ENCODE measurements at places on chromosomes 5 and 9.

GRCh38 chr9:94771096-94771495 is 44.6 kb downstream of the AOPEP start:
- no peak for DNase-seq

GRCh38 chr5:53890490-53890889 is 330.1 kb downstream of the NDUFS4 start:
- DNase-seq, result no peak

DNA sequence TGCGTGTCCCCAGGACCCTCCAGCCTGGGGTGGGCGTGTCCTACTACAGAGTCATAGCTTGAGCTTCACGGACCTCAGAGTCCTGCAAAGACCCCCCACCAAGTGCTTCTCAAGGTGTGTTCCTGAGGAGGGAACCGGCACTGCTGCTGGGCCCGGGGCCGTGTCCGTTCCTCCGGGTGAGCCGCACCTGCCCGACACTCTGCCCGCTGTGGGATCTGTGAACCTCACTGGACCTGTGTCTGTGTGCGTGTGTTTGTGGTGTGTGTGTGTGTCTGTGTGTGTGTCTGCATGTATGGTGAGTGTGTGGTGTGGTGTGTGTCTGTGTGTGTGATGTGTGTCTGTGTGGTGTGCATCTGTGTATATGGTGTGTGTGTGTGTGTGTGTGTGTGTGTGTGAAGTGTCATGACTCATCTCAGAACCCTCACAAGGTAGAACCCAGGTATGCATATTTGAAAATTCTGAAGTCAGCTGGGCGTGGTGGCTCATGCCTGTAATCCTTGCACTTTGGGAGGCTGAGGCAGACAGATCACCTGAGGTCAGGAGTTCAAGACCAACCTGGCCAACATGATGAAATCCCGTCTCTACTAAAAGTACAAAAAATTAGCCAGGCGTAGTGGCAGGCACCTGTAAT is 40.9 kb upstream of the RXRA start:
- DNase-seq, result no peak

DNA sequence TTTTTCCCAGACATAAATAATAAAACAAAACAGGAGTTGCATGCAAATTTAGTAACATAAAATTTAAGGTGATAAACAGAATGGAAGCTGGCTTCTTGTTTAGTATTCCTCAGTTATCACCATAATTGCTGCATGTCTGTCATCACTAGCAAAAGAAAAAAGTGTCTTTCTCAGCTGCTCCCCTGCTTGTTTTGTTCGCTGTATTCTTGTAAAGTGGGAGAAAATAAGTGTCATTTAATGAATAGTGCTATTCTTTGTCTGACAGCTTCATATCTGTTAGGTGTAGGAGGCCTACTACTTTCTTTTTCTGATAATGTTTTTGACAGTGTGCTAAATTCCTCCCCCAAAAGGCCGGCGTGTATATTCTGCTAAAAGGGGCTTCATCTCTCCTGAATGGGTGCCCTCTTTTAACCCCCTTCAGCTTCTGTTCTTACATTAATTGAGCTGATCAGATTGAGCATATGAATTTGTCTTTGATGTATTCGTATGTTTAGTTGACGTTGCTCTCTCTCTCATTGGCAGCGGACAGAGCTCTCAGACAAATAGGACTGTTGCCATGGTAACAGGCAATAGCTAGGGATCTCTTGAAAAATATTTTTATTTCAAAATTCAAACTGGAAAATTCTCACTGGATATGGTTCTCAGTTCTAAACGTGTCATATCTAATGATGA is 303.8 kb downstream of the KIAA0825 start:
- DNase-seq, result no peak

GRCh38 chr5:118894709-118895108 is 93.6 kb downstream of the DTWD2 start:
- DNase-seq, result no peak

DNA sequence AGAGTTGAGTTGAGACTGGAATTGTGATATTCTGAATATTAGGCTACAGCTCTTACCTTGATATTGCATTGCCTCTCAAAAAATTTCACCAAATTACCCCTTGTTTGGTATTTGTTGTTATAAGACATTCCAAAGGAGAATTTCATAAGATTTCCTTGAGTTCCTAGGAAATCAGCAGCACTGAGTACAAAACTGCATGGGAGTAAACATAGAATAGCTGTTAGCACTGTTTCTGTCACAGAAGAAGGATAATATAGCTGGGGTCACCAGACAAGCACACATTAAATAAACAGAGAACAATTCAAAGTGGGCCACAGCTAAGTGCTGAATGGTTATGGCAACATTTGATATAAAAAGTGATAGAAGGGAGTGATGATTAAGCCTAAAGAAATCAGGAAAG is 724.3 kb downstream of the PRELID2 start:
- no peak for DNase-seq

DNA sequence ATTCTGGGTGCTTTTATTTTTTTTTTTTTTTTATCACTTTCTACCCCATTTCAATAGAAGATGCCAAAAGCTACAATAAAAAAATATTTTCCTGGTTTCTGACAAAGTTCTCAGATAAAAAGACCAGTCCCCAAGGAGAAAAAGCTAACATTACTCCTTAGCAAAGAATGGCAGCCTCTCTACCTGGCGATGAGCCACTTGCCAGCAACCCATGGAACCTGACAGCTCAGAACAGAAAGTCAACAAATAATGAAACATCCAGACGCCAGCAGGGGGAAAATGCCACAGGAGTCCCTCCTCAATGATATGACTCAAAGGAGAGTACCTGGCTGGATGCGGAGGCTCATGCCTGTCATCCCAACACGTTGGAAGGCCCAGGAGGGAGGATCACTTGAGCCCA is 123.2 kb downstream of the MYO10 start:
- DNase-seq, result no peak

GRCh38 chr5:107997338-107997980 is 326.7 kb upstream of the EFNA5 start:
- DNase-seq, result no peak

DNA sequence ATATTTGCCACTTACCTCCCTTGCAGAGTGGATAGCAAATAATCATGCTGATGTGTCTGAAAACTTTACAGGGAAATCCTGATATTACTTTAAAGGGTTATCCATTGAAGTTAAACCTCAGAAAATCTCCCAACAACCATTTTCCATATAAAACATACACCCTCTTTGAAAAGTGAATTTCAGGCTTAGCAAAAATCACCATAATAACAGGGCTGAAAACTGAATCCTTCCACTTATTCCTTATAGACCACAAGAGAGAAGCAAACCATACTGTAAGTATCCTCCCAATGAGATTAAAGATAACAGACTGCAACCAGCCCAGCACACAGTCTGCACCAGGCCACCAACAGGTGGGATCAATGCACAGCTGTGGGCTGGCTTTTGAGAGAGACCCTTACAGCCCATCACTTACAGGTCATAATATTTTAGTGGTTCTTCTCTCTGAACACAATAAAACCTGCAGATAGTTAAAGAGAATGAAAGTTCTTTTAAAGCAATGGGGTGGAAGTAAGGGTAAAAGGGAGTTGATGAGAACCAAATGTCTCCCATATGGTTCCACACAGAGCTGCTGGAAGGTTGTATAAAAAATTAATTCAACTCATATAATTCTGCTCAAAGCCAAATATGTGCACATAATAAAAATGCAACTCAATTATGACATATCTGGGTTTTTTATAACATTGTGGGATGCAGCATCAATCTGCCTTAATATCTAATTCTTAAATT is 376.2 kb upstream of the GRAMD2B start:
- no peak for DNase-seq

DNA sequence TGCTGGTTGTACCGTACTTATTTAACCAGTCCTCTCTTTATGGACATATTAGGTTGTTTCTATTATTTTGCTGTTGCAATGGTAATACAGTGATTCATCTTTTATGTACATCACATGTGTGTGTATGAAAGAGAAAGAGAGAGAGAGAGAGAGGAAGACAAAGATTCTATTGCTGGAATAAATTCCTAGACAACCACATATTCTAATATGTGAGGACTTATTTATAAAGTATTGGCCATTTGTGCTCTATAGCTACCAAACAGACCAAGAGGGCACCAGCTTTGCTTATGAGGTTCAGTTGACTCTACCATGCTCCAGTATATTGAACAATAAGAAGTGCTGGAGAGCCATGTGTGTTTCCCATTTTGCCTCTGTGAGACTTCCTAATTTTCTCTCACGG is 513.5 kb downstream of the DMAC1 start:
- DNase-seq, result no peak

- no peak for DNase-seq
These were observed 45.9 kb downstream of the RGS3 start for GRCh38 chr9:113509463-113509862.

GRCh38 chr9:27482709-27483108 is 41.4 kb upstream of the IFNK start:
- no peak for DNase-seq

GRCh38 chr9:84851935-84852585 is 182.5 kb downstream of the NTRK2 start:
- DNase-seq, result no peak

DNA sequence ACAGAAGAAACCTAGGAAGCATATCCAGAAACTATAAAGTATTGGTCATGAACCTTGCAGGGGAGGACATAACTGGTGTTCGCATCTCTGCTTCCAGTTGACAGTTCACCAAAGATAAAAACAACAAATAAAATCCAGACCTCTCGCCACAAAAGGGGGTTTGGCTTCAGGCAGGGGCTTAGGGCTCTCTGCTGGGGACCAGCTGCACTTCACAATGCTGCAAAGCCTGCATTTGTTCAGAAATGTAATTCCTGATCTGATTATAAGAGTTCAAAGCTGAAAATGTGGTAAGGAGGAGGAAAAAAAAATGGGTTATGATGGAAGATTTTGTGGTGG is 79.0 kb downstream of the PDE4D start:
- DNase-seq, result no peak

- no peak for DNase-seq
These were observed 37.7 kb downstream of the NSG2 start for GRCh38 chr5:174083056-174083827.

GRCh38 chr5:67166460-67167285 is 29.9 kb downstream of the CD180 start:
- DNase-seq, result no peak

DNA sequence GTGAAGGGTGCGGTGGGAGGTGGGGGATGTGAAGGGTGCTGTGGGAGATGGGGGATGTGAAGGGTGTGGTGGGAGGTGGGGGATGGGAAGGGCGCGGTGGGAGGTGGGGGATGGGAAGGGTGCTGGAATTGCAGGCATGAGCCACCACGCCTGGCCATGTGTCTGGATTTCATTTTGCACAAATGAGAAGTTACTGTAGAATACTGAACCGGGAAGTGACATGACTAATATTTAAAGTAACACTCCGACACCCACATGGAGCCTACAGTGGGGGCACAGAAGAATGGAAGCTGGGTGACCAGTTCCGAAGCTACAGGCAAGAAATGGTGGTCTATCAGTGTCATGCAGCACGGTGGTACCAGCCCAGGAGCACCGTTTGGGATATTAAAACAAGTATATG is 69.9 kb upstream of the SPTLC1 start:
- DNase-seq, result no peak

- no peak for DNase-seq
These were observed 151.5 kb downstream of the NR3C1 start for GRCh38 chr5:143251946-143252345.

GRCh38 chr9:87710443-87710842 is 15.5 kb upstream of the CTSL start:
- DNase-seq, result no peak

- no peak for DNase-seq
These were observed 76.8 kb downstream of the CFAP77 start for GRCh38 chr9:132486706-132487350.

DNA sequence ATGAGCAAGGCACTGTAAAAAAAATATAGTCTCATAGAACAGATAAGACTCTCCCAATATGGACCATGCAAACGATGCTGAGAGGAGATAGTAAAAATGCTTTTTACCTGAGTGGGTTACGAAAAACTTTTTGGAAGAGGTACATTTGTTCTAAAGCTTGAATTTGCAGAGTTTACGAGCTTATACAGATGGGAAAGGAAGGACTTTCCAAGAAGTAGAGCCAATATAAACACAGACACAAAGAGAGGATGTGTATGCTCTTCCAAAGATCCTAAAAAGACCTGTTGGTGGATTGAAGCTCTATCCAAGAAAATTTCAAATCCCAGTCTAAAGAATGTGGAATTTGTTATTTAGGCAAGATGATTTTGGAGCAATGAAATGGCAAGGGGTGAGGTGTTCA is 127.1 kb upstream of the SLCO6A1 start:
- no peak for DNase-seq

GRCh38 chr9:130437011-130437789 is 7.6 kb upstream of the ASS1 start:
- DNase-seq, result no peak

- DNase-seq, result no peak
These were observed 164.7 kb upstream of the IRX4 start for GRCh38 chr5:2047341-2047927.

GRCh38 chr5:157469073-157469472 is 9.1 kb downstream of the NIPAL4 start:
- DNase-seq, result no peak

DNA sequence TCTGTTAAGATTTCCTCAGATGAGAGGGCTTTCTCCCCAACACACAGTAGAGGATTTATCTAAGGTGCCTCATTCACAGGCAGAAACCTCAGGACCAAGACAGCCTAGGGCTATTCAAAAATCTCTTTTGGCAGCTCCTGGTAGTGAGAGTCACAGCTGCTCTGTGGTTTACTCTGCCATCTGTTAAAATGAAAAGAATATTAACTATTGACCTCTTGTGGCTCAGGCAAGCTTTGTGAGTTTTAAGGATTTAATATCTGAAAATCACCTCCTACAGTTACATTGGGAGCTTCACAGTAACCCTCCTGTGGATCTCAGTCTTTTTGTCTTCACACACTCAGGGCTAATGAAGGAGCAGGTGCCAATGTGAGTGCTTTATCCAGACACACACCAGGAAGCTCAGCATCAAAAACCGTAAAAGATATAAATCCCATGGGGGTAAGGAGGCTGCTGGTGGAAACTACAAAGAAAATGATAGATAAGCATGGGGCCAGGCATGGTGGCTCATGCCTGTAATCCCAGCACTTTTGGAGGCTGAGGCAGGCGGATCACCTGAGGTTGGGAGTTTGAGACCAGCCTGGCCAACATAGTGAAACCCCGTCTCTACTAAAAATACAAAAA is 29.7 kb downstream of the PPP1R2B start:
- DNase-seq, result no peak

DNA sequence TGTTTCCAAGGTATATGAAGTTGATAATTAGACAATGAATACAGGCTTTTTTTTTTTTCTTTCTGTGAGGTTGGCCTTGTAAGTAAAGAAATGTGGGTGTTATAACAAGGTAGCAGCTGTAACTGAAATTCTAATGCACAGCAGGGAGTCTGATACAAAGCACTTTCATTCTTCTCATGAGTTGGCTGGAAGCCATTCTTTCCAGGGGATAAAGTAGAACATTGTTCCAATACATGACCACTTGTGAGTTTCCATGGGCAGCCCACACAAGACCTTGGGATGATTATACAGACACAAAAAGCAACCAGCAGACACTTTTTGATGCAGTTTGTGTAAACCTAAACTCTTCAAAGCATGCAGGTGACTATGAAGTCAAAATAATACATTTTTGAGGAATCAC is 1785.9 kb upstream of the WWC1 start:
- no peak for DNase-seq

Measured in 8988T (cell line).